ENCODE measurements at places on chromosomes 7 and 10.

- no peak for DNase-seq
Observed at GRCh38 chr10:22736134-22736533, 21.8 kb upstream of the PIP4K2A start.

- no peak for DNase-seq
Observed at GRCh38 chr10:34666008-34666704, 148.9 kb downstream of the PARD3 start.

DNA sequence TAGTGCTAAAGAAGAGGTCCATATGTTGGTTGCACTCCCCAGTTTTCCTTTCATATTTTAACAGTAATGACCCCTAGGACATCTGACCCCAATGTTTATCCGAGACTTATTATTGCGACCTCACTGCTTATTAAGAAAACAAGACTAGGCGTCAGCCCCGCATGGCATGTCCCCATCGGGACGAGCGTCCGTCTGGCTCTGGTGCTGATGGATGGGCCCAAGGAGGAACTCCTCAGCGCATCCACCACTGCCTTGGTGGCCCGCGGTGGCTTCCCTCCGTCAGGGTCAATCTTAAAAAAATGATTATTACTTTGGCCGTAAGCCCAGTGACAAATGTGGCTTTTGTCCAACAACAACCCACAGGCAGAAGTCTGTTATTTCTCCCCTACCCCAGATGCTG, 40.1 kb upstream of the CXCL12 start:
- no peak for DNase-seq

- DNase-seq: no peak
Observed at GRCh38 chr7:143901332-143901667, 676 bp downstream of the TCAF1 start.

- DNase-seq: no peak
Observed at GRCh38 chr10:118496525-118496924, 98.9 kb downstream of the PRLHR start.

DNA sequence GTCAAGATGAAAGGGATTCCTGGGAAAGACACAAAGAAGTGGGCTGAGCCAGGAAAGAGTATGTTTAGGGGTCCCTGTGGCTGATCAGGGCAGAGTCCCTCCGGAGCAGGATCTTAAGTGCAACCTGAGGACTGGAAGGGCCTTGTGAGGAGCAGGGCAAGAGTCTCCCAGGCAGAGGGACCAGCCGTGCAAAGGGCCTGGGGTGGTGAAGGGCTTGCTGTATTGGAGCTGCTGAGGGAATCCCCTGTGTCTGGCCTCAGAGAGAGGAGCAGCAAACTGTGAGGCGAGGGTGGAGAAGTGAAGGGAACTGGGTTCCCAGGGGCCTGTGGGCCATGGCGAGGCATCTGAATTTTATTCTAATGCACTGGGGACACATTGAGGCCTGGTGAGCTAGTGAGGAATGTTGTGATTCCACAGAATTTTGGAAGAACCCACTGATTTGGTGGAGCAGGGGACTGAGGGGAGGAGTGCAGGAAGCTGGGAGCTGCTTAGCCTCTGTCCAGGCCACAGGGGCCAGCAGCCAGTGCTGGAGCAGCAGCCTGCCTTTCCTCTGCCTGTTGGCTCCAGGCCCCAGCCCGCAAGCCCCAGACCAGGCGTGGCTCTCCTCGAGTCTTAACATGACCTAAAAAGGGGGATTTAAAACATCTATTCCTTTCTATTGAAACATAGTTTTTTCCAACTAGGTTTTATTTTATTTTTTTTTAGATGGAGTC, 138.4 kb upstream of the IGFBP3 start:
- no peak for DNase-seq

DNA sequence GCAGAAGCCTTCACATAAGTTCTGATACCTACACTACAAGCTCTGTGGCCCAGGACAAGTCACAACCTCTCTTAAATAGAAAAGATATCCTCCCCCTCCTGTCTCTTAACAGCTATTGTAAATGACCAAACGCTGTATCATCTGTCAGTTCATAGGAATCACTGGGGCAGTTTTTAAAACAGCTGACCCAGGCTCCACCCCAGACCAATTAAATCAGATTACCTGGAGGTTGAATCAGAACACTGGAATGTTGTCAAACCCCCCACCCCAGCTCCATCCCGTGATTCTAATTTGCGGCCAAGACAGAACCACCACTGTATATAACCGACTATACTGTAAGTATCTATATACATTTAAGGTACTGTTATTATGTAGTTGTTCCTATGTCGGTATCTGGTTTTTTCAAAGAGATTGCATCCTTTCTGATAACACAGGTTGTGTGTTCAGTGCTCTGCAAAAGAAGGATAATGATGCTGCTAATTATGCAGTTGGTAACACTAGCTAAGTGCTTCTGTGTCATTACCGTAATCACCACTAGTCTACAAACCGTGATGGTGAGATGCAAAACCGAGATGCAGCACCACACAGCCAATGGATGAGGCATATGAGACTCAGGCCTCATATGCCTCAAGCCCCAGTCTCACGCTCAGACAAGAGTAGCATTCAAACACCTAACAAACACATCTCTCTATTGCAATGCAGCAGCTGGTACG, 47.4 kb downstream of the TNS3 start:
- DNase-seq: no peak

DNA sequence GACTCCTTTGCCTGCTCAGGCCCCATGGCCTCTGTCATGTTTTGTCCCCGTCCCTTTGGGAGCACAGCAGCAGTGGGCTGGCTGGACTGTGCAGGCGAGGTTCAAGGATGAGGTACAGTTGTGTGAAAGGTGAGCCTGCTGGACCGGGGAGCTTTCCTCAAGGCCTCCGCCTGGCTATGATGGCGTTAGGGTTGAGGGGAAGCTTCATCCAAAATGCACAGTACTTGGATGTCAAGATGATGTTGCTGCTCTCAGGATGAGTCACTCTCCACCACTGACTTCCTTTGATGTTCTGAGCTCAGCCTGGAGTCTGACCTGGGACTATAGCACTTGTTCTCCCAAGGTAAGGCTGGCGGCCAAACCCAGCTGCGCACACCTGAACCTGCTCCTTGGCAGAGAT, 152.7 kb upstream of the SHH start:
- DNase-seq: no peak

- no peak for DNase-seq
Observed at GRCh38 chr7:157780721-157781120, 443.9 kb downstream of the DNAJB6 start.

DNA sequence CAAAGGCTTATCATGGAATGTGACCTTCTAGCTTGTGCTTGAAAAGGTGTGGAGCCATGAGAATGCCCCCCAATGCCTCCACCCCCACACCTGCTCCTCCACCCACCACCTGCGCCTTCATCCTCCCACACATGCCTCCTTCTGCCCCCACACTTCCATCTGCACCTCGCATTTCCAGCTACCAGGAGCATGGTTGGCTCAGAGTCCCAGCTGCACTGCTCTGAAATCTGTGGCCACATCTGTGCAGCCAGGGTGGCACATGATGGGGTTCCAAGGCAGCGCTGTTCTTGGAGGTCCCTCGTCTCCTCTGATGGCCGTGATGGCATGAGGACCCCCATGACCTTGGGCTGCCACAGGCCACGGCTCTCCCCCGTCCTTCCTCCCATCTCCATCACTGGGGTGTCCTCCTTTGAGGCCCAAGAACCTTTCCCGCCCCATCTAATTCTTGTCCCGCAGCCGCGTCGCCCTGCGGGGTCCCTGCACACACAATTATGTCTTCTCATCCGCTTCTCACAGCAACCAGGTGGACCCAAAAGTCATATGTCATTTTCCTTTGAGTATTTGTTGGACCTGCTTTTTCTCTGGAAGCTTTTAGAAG, 40.6 kb upstream of the CNPY1 start:
- no peak for DNase-seq

DNA sequence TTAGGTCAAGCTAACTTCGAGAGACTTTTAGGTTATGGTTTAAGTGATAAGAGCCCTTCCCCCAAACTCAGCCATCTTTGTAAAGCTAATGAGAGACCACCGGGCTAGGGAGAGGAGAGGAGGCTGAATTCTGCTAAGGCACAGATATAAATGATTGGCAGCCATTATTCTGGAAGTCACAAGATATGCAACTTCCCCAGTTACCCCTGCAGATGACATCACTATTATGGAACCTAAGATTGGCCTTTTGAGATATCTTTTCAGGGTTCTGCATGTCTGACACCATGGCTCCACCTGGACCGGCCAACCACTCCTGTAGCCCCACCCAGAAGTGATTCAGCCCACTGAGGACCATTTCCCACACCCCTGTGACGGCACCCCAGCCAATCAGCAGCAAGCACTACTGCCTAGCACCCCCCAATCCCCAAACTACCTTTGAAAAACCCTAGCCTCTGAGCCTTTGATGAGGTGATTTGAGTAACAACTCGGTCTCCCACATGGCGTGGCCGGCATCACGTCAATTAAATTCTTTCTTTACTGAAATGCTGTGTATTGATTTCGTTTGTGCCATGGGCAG, 14.4 kb downstream of the VIPR2 start:
- DNase-seq: no peak

GRCh38 chr7:97011536-97012364, 6.4 kb downstream of the DLX6 start:
- no peak for DNase-seq

GRCh38 chr10:74973741-74974392, 137.6 kb upstream of the SAMD8 start:
- DNase-seq: no peak

DNA sequence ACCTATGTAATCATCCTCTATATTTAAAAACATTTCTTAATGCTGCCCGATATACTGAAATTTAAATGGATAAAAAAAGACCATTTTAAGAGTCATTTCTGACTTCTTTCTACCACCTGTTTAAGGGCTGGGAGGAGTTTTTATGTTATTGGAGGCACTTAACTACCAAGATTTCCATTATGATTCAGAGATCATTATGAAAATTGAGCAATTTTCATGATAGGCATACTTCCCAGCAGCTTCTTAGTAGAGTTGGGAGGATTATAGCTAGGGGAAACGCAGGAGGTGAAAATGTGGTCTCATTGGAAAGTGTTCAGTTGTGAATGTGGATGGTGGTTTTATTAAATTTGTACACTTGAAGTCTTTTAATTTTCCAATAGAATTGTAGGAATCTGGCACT, 28.4 kb upstream of the FAM204A start:
- DNase-seq: no peak

GRCh38 chr7:30598121-30598876, 3.6 kb downstream of the GARS1 start:
- DNase-seq: no peak

DNA sequence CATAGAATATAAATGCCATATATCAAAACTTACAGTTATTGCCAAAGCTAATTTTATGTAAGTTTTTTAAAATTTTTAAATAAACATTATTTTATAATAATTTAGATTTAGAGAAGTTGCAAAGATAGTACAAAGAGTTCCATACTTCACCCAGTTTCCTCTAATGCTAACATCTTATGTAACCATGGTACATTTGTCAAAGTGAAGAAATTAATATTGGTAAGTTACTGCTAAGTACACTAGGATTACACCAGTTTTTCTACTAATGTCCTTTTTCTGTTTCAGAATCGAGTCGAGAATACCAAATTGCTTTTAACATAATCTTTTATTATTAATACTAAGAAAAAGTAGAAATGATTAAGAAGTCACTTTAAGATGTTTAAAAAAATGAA, 29.2 kb downstream of the CSGALNACT2 start:
- no peak for DNase-seq

GRCh38 chr7:23467291-23467805, 2.9 kb downstream of the IGF2BP3 start:
- no peak for DNase-seq

GRCh38 chr7:3246127-3246526, 54.9 kb upstream of the SDK1 start:
- no peak for DNase-seq

DNA sequence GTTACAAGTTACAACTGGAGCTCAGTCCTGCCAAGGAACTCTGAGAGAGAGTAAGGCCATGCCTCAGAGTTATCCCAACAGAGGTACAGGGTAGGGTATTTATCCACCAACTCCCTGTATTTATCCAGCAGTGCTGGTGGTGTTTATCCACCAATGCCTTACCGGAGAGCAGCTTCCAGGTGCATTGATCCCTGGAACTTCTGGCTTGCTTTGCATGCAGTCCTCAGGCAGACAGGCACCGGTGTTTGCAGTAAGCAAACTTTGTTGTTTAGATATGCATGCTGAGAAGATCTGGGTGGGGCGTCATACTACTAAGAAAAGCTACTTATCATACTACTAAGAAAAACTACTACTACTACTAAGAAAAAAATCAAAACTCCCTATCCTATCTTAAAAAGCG, 92.4 kb downstream of the CYP26A1 start:
- no peak for DNase-seq

DNA sequence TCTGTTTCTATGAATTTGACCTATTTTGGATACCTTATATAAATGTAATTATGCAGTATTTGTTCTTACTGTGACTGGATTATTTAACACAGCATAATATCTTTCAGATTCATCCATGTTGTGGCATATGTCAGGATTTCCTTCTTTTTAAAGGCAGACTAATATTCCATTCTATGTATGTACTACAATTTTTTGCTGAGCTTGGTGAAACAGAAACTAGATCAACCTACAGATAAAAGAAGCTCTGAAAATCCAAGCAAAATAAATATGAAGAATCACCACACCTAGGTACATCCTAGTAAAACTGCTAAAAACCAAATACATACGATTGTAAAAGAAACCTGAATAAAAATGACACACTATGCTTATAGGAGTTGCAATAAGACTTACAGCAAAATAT, 300.5 kb downstream of the HTR7 start:
- DNase-seq: no peak

DNA sequence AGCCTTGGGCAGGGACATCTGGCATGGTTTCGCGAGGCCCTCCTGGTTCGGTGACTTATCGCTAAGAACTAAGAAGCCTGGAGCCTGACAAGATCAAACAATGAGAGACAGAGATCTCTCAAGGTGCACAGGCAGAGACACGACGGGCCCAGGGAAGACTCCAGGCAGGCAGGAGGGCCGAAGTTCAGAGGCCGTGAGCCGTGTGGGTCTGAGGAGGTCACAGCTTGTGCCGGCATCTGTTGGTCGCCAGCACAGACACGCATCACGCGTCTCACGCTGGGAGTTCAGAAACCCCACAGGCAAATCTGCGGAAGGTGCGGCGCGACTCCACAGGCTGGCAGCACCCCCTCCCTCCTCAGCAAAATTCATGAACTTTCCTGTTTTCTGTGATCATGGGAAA, 314.0 kb downstream of the DNAJB6 start:
- DNase-seq: no peak

DNA sequence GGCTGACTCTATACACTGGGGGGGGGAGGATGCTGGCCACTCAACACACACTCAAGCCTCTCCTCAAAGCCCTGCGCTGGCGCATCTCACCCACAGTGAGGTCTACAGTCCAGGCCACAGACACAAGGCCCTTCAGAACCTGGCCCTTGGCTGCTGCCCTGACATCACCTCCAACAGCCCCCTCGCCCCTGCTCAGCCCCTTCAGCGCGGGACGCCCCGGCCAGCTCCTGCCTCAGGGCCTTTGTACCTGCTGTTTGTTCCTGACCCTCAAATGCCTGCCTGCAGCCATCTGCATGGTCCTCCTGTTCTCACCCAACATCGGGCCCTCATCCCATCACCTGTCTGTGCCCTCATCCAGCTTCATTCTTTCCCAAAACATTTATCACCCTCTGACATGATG, 572.6 kb downstream of the DNAJB6 start:
- no peak for DNase-seq

GRCh38 chr7:17548014-17548653, 249.7 kb downstream of the AHR start:
- DNase-seq: no peak

All from stimulated activated CD8-positive, alpha-beta memory T cell treated with anti-CD3 and anti-CD28 coated beads, Interleukin-2, amount 100 ng/mL, for 1 hour (primary cell).